ENCODE measurements at places on chromosomes 7 and 10. TPM values are rescaled to one million over a fixed set of nuclear protein-coding genes. Genes with fewer than 3 reads are reported as not detected.

Gene SEC23IP
- 57.6 TPM for total RNA-seq

Gene WDR86
- total RNA-seq, result 0.15 TPM

Gene GPR26
- not detected for total RNA-seq

Gene ZNF37A
- total RNA-seq, result 6.1 TPM

Gene PYROXD2
- 2.6 TPM for total RNA-seq

Gene STEAP4
- total RNA-seq, result not detected

Gene NSMCE4A
- total RNA-seq, result 67.1 TPM

Gene CDH23
- 3.4 TPM for total RNA-seq

Gene NODAL
- total RNA-seq, result not detected

Gene TACC2
- 76.2 TPM for total RNA-seq

Gene SPAG6
- total RNA-seq, result not detected

Gene TFR2
- 2.4 TPM for total RNA-seq

Gene EIF3B
- 229 TPM for total RNA-seq

Gene EIF5AL1
- total RNA-seq, result 2.0 TPM

Gene CUZD1
- total RNA-seq, result 1.4 TPM

Gene TMEM270
- total RNA-seq, result not detected

Gene SKAP2
- total RNA-seq, result 12.8 TPM

Gene CYP26A1
- 3.0 TPM for total RNA-seq

Gene SOSTDC1
- not detected for total RNA-seq

Gene PDZD7
- 0.67 TPM for total RNA-seq

Gene NEURL1
- total RNA-seq, result 0.38 TPM

Gene PTPN20
- 4.7 TPM for total RNA-seq

Gene IDI2
- not detected for total RNA-seq
